ENCODE measurements at places on chromosomes 1 and 21. TPM values are rescaled to one million over a fixed set of nuclear protein-coding genes. Genes with fewer than 3 reads are reported as not detected.

Gene CROCC
- 11.4 TPM for total RNA-seq

Gene NBPF15
- 45.3 TPM for total RNA-seq

Gene C1orf167
- total RNA-seq = 0.26 TPM

Gene GPR161
- total RNA-seq = 11.9 TPM

Gene HTR6
- 0.13 TPM for total RNA-seq

Gene COL18A1
- total RNA-seq = 295 TPM

Gene TMPRSS3
- under 0.01 TPM for total RNA-seq

Gene CFHR3
- not detected for total RNA-seq

Gene FAM163A
- 0.51 TPM for total RNA-seq

Gene OR2T33
- total RNA-seq = not detected

Gene MAP3K21
- 0.90 TPM for total RNA-seq

Gene C1QTNF12
- 0.25 TPM for total RNA-seq

Measured in dermis microvascular lymphatic vessel endothelial cell (primary cell).